CD4-positive, alpha-beta T cell treated with Interferon alpha-2 for 1 hour (primary cell): ENCODE measurements at places on chromosomes 13 and 19.

GRCh38 chr19:50384685-50385535, 763 bp downstream of the POLD1 start:
- no peak for DNase-seq

GRCh38 chr13:48680756-48681392, 27.1 kb downstream of the CYSLTR2 start:
- DNase-seq, result no peak

- DNase-seq, result no peak
These were observed 18.5 kb downstream of the RANBP3 start for GRCh38 chr19:5959260-5960004.

DNA sequence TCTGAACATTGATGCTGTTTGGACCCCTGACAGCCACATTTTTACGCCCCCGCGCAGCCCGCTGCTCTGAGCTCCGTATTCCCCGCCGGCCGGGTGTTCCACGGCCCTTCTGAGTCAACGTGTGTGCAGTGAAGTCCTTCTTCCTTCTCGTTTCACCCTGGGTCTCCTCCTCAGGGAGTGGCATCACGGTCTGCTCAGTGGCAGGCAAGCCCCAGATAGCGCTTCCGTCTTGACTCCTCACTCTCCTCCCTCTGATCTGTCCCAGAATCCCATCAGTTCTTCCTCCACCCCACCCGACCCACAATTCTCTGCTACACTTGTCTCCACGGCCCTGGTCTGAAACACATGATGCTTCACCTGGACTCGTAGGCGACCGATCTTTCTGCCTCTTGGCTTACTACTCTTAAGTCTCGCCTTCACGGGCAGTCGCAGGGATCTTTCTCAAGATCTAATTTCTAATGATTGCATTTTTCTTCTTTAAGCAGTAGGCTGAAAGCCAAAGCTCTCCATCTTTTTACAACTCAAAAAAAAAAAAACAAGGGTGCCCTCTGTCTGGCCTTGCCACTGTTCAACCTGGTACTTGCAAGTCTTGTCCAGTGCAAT, 33.9 kb downstream of the CCNE1 start:
- no peak for DNase-seq
